Stimulated activated CD4-positive, alpha-beta T cell treated with anti-CD3 and anti-CD28 coated beads, Interleukin-1b, Interleukin-23, amount 100 ng/mL, for 48 hours (primary cell): ENCODE measurements at places on chromosomes 6 and 20.

DNA sequence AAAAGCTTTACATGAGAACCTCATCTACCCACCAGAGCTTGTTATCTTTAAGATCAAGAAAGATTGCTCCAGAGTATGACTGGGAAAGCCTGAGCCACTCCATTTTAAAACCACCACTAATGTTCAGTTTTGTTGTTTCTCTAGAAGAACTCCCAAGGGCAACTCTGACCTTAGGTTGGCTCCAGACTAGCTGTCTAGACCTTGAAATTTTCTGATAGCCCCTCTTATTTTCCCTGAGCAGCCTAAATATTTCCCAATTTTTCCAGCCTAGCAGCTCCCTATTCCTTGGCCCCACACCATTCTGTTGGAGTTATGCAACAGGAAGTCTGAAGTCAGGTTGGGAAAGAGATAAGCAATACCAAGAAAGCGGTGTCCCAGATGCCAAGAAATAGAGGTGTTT is 84.6 kb upstream of the TCF21 start:
- no peak for DNase-seq

- no peak for DNase-seq
Measured at GRCh38 chr20:7650086-7650879, 290.0 kb downstream of the HAO1 start.

DNA sequence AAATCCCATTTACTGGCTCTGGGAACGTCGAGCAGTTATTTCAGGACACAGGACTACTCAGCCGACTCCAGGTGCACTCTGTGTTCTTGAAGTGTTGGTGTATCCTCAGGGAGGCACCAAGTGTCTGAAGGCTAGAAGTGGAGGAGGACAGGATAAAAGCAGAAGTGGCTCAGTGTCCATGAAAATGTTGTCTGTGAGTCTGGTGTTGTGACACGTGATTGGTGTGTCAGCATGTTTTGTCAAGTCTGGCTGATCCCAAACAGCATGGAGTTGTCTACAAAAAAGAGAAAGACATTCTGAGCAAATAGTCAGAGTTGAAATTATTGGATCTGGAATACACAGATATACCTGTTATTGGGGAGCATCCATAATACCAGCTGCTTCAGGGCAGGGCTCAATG is 30.3 kb downstream of the SCGN start:
- no peak for DNase-seq

GRCh38 chr6:7646394-7646793 is 56.4 kb downstream of the SNRNP48 start:
- DNase-seq, result no peak

- no peak for DNase-seq
Measured at GRCh38 chr20:23869520-23869919, 10.0 kb downstream of the CST5 start.

GRCh38 chr20:32244150-32244823 is 33.2 kb upstream of the KIF3B start:
- DNase-seq, result no peak

GRCh38 chr6:52497652-52498408 is 77.7 kb downstream of the EFHC1 start:
- no peak for DNase-seq
